ENCODE measurements at places on chromosomes 11 and 22.

GRCh38 chr11:94926698-94927237 lies 46.6 kb downstream of the CWC15 start:
- peaks cover 23% of the 10 kb centered on the region for H3K4me1 ChIP-seq
- peaks cover 2% of the 10 kb centered on the region for H3K27me3 ChIP-seq
- DNase-seq: no peak
- H3K36me3 ChIP-seq: peaks cover 5% of the 10 kb centered on the region
- H3K27ac ChIP-seq: no peak overlapping the region

- H3K27me3 ChIP-seq: peaks cover 64% of the 10 kb centered on the region
- peaks cover 7% of the 10 kb centered on the region for H3K4me1 ChIP-seq
- no peak for DNase-seq
- H3K27ac ChIP-seq: no peak overlapping the region
- H3K36me3 ChIP-seq: no peaks in the 10 kb centered on the region
Measured at GRCh38 chr11:43558146-43558545, 122.4 kb upstream of the HSD17B12 start.

GRCh38 chr11:107102692-107103477 lies 84.6 kb upstream of the GUCY1A2 start:
- H3K27ac ChIP-seq: no peak overlapping the region
- H3K27me3 ChIP-seq: no peaks in the 10 kb centered on the region
- H3K36me3 ChIP-seq: no peaks in the 10 kb centered on the region

DNA sequence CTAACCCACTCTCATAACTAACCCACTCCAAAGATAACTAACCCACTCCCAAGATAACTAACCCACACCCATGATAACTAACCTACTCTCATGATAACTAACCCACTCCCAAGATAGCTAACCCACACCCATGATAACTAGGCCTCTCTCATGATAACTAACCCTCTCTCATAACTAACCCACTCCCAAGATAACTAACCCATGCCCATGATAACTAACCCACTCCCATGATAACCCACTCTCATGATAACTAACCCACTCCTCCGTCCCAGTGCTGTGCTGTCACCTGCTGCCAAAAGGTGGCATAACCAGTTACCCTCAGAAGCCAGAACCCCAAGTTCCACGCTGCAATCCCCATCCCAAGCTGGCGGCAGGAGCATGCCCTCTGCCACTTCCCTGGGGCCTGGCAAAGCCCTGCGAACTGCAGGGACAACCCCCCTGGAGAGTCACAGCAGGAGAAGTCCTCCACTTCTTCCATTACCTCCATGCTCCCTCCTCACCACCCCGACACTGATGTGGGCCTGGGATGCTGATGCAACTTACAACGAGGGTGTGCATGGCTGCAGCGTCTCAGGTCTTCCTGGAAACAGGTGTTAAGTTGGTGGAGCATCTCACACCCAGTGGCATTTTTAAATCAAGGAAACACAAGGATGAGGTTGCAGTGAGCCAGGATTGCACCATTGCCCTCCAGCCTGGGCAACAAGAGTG lies 30.8 kb upstream of the CELSR1 start:
- no peaks in the 10 kb centered on the region for H3K36me3 ChIP-seq
- peaks cover 8% of the 10 kb centered on the region for H3K4me1 ChIP-seq
- H3K27ac ChIP-seq: no peak overlapping the region
- DNase-seq: no peak
- H3K4me3 ChIP-seq: no peak overlapping the region
- H3K27me3 ChIP-seq: no peaks in the 10 kb centered on the region

- peaks cover 9% of the 10 kb centered on the region for H3K36me3 ChIP-seq
- H3K4me3 ChIP-seq: peak overlapping the region; percentile 82
- peak; percentile 49 for DNase-seq
- peak overlapping the region; percentile 97 for H3K27ac ChIP-seq
Measured at GRCh38 chr11:125886997-125887372, 483 bp upstream of the HYLS1 start.

- DNase-seq: no peak
- peaks cover 58% of the 10 kb centered on the region for H3K27me3 ChIP-seq
- no peak overlapping the region for H3K4me3 ChIP-seq
Measured at GRCh38 chr22:28918550-28919271, 35.3 kb downstream of the ZNRF3 start.

GRCh38 chr11:111596319-111596718 lies 5.9 kb upstream of the SIK2 start:
- H3K27me3 ChIP-seq: peaks cover 8% of the 10 kb centered on the region
- peaks cover 15% of the 10 kb centered on the region for H3K4me1 ChIP-seq
- H3K27ac ChIP-seq: no peak overlapping the region
- no peak overlapping the region for H3K4me3 ChIP-seq

All from activated T-helper 1 cell treated with anti-CD3 and anti-CD28 coated beads, Interleukin-12 subunit alpha, Interleukin-12 subunit beta, Interleukin-2, Interleukin-4 antibody, amounts not matched to agents 30 ng/mL and 10 ng/mL and 1 ng/mL, durations not matched to agents 14 hours and 24 hours and 36 hours (primary cell).